ENCODE measurements at places on chromosomes 16 and 17.
A peak's percentile ranks its signal among the peaks of the same experiment; 100 is the strongest.

DNA sequence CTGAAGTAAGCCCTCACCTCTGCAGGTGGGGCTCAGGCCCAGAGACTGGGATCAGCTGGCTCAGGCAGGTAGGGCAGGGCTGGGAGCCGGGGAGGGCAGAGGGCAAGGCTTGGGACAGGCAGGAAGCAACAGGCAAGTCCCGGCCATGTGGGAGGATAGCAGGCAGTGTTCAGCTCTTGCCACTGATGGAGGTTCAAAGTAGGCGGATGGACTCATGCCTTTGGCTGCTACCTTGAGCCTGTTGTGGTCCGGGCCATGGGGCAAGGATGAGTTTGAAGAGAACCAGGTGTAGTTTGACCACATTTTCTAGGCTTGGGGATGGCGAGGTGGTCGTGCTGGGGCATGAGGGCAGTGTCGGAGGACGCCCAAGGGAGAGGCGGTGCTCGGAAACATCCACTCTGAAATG lies 2.7 kb downstream of the PRCD start:
- no peak for DNase-seq

DNA sequence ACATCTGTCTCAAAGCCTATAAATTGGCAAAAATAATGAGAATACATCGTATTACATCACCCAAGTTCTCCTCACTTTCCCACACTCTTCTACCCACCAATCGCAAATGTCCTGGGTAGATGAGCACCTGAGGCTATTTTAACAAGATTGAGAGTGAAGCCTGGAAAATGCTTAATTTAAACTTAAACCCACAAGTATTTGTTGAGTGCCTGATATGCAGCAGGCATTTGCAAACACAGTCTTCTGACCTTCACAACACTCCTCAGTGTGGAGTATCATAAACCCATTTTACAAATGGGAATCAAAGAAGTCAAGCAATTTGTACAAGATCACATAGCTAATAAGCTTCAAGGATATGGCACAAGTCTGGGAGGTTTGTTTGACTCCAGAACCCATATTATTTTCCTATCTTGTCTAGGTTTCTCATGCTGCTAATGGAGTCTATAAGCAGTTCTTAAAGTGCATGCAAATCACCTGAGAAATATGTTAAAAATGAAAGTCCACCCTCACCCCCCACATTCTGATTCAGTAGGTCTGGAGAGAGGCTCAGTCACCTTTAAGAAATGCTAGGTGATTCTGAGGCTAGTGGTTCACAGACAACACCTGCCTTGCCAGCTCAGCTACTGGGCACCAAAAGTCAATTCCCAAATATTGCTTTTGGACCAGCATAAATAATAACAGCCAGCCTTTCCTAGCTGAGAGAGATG lies 34.9 kb upstream of the CCL2 start:
- DNase-seq: no peak

GRCh38 chr17:73847952-73848351 lies 203.7 kb upstream of the SDK2 start:
- no peak for DNase-seq

DNA sequence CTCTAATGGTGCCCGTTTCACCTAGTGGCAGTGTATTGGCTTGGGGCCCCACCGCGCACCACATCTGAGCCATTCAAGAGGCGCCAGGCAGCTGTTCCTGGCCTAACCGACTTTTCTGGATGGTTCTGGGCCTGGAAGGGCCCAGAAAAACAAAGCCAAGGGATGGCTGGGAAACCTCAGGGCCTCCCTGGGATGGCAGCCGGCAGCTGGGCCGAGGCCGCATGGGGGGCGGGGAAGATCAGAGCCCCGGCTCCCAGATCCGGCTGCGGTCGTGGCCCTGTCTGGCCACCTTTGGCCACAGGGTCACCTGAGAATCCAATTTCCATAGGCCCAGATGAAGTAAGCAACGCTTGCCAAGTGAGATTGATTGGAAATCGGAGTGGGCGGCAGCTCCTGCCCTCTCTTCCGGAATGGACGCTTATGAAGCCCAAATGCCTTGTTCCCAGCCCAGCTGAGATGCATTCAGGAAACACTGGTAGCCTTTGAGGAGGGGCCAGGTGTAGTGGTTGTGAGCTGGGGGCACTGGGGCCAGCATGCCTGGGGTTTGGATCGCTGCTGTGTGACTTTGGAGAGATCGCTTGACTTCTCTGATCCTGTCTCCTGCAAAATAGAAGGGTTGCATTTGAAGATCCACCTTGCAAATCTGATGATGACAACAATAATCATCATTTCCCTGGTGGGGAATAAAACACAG lies 163.8 kb upstream of the GSE1 start:
- DNase-seq: no peak

DNA sequence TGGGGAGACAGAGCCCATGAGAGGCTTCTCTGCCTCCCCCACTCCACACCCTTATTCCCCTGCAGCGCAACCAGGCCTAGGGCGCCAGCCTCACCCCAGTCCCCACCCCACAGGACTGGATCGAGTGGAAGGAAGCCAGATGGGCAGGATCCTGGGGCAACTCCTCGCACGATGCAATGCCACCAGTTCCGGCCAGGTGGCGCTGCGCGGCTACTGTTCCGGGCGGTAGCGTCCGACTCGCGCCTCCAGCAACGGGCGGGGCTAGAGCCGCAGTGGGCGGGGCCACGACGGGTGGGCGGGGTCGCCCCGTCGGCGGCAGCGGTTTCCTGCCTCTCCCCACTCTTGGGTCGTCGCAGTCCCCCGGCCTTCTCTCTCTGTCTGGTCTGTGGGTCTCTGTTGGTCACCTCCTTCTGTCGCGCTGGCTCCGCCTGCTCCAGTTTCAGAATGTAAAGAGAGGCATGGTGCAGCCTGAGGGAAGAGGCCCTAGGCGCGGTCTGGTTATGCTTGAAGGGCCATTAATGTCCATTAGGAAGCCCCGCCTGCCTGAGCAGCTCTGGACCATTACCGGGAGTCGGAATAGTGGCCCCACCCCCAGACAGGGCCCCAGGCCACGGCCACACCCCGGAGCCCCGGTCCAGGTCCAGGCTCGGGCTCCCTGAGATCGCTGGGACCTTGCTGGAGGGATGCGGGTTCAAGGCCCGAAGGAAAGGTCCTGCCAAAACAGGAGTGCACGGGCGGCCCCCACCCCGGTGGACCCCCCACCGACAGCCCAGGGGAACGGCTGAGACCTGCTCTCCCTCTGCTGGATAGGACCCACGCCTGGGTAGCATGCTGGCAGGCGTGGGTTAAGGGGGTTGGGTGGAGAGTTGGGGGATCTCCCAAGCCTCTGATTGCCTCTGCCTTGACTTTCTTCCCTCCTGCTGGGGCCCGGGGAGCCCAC lies 3.3 kb upstream of the NHERF2 start:
- peak; percentile 84 for DNase-seq

DNA sequence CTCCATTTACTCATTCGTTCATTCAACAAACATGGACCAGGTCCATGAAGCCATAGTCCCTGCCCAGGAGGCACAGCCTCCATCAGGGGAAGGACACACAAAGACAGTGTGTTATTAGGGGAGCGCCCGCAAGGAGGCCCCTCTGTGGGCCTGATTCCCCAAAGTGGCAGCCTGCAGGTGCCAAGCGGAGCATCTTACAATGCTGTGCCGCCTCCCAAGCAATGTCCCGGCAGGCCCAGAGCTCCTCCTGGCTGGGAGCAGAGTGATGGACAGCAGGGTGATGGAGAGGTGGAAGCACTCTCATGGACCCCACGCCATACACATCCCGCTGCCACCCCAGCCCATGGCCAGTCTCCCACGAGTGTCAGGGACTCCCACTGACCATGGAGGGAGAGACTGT lies 25.8 kb downstream of the TRPV1 start:
- DNase-seq: no peak

GRCh38 chr16:70588565-70588964 lies 57.8 kb upstream of the IL34 start:
- DNase-seq: no peak

- no peak for DNase-seq
Measured at GRCh38 chr16:64132759-64133361, 989.0 kb downstream of the CDH11 start.

DNA sequence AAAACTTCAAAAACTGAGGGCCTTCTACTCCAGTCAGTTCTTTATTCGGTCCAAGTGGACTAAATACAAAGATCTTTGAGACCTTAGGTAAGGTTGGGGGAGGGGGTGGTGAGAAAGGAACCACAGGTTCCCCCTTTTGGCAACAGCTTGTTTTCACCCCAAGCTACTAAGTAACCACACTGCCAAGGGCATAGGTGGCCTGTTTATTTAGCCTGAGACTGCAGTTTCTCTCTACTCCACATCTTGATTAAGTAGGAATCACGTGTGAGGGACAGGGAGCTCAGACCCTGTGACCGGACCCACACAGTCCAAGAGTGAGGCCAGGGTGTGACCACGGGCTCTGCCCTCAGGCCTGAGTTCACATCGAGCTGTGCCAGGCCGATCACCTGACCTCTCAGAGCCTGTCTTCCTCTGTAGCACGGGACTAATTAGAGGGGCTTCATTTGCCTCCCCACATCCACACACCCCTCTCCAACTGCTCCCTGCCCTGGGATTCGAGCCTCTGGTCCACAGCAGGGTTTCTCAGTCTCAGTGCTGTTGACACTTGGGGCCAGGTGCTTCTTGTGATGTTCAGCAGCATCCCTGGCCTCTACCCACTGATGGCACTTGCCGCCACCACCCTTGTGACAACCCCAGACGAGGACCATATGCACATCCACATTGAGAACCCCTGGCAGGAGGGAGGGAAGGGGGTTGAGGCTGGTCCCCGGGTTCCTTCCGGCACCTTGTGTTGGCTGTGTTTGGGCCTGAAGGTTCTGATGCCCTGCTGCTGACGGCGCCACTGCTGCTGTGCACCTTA lies 17.8 kb downstream of the ST6GALNAC2 start:
- no peak for DNase-seq

GRCh38 chr17:81043725-81044427 lies 8.9 kb downstream of the BAIAP2 start:
- DNase-seq: no peak

GRCh38 chr17:82871056-82871775 lies 31.4 kb upstream of the ZNF750 start:
- DNase-seq: no peak

DNA sequence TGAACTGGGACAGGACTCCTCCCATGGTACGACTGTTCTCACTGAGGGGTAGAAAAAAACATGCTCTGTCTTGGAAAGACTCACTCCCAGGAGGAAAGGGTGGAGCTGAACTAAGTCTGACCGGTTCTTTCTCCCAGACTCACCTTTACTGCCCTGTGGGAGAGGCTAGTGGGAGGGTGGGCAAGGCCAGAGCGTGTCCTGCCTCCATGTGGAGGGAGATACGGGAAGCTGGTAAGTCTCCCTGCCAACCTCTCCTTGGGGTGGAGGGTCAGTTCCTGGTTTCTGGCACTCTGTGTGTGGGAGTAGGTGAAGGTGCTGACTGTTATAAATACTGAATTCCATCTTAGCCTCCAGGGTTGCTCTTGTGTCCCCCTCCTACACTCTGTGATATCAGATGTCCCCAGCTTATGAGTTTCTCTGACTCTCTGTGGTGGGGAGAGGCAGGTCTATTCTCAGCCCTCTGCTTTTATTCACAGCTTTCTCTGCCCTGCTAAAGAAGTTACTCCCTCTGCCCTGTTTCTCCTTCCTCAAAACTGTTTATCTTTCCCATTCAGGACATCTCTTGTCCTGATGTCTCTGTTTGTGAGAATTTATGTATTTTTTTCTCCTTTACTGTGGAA lies 26.9 kb upstream of the FAM20A start:
- no peak for DNase-seq

DNA sequence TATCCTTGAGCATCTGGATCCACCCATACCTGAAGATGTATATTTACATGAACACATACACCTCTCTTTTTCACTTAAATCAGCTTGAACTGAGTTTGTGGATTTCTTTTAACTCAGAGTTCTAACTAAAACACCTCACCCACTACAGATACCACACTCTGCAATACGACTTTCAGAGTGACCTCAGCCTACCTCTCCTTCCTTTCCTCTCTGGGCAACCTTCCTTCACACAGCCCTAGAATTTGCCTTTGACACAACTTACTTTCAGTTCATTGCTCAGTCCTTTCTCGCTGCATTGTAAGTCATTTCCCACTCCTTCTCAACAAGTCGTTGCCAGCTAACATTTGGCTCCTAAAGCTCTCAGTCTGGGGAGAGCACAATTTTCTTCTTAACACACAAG lies 151.9 kb upstream of the IRX3 start:
- DNase-seq: no peak

DNA sequence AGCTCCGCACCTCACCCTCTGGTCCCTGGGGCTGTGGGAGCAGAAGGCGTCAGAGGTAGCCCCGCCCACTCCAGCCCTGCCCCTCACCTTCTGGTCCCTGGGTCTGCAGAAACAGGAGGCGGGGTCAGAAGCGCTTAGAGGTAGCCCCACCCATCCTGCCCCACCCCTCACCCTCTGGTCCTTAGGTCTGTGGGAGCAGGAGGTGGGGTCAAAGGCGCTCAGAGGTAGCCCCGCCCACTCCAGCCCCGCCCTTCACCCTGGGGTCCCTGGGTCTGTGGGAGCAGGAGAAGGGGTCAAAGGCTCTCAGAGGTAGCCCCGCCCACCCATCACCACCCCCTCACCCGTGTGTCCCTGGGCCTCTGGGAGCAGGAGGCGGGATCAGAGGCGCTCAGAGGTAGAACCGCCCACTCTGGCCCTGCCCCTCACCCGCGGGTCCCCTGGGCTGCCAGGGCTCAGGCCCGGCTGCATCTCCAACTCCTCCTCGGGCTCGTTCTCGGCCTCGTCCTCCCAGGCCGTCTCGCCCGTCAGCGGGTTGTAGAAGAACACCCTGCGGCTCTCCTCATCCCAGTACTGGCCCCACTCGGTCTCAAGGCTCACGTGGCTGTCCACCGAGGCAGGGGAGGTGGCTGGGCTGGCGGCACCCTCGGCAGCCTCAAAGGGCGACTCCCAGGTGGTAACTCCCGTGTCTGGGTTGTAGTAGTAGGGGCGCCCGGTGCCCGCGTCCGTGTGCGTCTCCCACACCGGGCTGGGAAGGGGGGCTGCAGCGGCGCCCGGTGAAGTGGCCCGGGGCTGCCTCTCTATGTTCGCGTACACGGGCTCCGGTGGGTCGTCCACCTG lies 27.2 kb downstream of the ARHGAP27 start:
- DNase-seq: no peak

DNA sequence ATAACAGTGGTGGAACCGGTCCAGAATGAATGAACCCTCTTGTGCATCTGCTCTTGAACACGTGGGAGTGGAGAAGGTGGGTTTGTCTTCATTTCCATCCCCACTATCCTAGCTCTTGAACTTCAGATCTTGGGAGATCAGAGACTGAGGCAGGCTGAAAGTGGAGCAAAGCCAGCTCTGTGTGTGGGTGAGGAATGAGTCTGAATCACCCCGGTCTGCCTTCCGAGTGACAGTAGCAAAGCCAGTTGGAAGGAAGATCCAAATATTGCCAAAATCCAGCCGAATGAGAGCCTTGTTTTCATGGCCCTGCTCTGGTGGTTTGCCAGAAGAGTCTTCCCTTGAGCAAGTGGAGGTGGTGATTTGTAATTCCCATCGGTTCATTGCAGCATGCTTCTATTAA lies 29.0 kb upstream of the ASIC2 start:
- no peak for DNase-seq

Data from anterior cingulate cortex (tissue), 58 donors.